ENCODE measurements at places on chromosomes 3 and 15.
A peak's percentile ranks its signal among the peaks of the same experiment; 100 is the strongest.

DNA sequence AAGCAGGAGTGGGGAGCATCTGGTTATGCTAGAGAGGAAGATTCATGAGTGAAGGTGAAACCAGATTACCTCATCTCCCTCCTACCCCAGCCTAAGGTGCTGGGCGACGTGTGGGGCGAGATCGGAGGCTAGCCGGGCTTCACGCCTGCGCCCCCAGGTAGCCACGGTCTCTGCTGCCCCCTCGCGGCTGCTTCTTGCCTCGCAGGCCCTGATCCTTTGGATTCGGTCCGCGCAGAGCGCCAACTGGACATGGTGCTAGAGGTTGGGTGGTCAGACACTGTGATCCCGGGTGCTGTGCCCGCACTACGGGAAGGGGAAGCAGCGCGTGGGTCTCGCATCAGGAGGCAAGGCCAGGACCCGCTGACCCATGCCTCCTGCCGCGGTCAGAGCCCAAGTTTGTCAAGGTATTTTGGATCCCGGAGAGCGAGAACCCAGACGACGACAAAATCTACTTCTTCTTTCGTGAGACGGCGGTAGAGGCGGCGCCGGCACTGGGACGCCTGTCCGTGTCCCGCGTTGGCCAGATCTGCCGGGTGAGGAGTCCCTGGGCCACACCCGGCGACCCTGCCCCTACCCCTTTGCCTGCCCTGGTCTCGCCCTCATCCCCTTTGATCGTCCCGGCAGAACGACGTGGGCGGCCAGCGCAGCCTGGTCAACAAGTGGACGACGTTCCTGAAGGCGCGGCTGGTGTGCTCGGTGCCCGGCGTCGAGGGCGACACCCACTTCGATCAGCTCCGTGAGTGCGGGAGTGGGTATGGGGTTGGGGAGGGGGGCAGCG lies 4.2 kb downstream of the SEMA3B start:
- peak; percentile 56 for DNase-seq

GRCh38 chr3:127371334-127371733 lies 83.5 kb upstream of the PRR20G start:
- no peak for DNase-seq

GRCh38 chr15:69880571-69881301 lies 217.0 kb downstream of the TLE3 start:
- no peak for DNase-seq

- DNase-seq: no peak
Observed at GRCh38 chr3:13616359-13616758, 67.4 kb downstream of the FBLN2 start.

DNA sequence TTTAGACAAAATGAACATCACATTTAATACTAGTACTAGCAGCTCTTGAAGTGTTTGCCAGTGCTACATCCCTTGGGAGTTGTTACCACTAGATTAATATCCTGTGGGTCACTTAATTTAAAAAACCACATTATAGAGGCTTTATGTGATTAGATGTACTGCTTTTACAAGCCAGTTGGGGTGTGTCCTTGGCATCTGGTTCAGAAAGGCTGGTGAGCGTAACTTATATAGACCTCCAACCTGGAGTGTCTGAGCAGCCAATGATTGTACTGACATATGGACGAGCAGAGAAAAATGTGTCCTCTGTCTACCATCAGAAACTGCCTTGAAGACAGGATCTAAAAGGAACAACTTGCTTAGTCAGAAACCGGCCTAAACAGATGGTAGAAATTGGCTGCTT lies 306.2 kb upstream of the ATP11B start:
- DNase-seq: no peak
